GM12865 (cell line): ENCODE measurements at places on chromosomes 5 and 9.

DNA sequence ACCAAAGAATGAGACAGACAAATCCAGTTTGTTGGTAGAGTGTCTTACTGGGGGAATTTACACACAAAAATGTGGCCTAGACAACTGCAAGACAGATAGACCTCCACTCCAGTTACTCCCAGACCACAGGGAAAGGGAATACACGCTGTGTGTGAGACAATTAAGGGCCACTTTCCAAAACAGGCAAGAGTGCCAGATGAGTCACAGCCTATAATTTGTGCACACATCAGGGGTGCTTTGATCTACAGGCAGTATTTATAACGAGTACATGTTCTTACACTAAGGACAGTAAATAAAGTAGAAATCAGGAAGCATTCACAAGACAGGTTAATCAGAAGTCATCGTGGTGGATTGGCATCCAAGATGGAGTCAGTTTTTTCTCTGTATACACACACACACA, 114.8 kb downstream of the ZNF622 start:
- DNase-seq: no peak

GRCh38 chr9:34378376-34379060, 1.8 kb upstream of the MYORG start:
- DNase-seq: no peak

GRCh38 chr5:113084402-113085083, 107.9 kb downstream of the DCP2 start:
- no peak for DNase-seq

- DNase-seq: no peak
Observed at GRCh38 chr5:169051351-169051750, 249.6 kb downstream of the SLIT3 start.

DNA sequence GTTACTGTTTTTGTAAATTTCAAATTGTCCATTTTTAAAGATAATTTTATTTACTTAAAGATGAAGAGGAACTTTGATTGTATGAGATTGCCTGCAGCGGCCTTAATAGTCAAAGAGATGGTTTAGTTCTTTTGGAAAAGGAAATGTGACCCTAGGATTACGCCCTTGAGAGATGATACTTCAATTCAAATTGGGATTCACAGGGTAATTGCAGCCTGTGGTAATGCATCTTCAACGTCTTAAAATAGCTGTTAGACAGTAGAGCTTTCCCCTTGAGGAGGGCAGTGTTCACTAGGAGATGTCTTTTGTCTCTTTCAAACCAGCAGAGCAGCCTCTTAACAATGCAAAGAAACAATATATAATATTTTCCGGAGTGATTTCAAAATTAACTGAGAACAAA, 127.1 kb downstream of the TAF11L14 start:
- DNase-seq: no peak

DNA sequence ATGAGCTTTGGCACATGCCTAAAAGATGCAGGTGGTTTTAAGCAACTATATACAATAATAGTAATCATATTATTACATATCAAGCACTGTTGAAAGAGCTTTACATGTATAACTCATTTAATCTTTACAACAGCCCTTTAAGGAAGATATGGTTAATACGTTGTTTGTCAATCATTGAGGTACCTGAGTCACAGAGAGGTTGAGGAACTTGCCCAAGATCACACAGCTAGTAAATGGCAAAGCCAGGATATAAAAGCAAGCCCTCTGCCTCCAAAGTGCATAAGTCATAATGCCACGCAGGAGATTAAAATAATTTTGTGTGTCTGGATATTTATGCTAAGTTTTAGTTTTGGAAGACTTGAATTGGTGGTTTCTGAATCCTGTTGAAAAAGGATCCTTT, 90.2 kb downstream of the DAPK1 start:
- DNase-seq: no peak

DNA sequence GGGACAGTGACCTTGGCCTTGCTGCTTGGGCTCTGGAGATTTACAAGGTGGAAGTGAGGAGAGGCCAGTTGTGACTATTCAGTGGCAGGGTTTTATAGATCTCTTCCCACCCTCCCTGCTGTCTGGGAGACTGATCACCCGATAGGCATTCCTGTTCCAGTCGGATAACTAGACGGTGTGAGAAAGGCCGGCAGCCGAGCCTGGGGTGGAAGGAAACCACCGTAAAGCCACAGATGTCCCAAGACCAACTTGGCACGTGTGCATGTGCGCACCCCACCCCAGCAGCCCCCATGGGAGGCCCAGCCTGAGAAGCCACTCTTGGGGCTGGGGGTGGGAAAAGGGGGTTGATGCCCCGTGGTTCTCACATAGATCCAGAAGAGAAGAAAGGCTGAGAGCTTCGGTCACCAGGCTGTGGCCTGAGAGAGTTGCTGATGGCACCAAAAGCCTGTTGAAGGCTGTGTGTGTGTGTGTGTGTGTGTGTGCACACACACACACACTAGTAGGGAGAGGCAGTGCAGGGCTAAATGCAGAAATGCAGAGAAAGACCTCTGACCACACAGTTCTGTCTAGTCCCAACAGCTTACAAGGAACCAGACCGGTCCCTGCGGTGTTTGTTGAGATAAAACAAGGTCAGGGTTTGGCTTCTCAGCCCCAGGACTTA, 225.8 kb downstream of the FANCC start:
- no peak for DNase-seq
